ENCODE measurements at places on chromosomes 7 and 10. TPM values are rescaled to one million over a fixed set of nuclear protein-coding genes. Genes with fewer than 3 reads are reported as not detected.
A peak's percentile ranks its signal among the peaks of the same experiment; 100 is the strongest.

GRCh38 chr10:63423494-63423893 is 42.3 kb downstream of the JMJD1C start:
- H3K27me3 ChIP-seq = no peaks in the 10 kb centered on the region
- DNase-seq = no peak
- H3K4me3 ChIP-seq = no peak overlapping the region
- H3K27ac ChIP-seq = no peak overlapping the region

DNA sequence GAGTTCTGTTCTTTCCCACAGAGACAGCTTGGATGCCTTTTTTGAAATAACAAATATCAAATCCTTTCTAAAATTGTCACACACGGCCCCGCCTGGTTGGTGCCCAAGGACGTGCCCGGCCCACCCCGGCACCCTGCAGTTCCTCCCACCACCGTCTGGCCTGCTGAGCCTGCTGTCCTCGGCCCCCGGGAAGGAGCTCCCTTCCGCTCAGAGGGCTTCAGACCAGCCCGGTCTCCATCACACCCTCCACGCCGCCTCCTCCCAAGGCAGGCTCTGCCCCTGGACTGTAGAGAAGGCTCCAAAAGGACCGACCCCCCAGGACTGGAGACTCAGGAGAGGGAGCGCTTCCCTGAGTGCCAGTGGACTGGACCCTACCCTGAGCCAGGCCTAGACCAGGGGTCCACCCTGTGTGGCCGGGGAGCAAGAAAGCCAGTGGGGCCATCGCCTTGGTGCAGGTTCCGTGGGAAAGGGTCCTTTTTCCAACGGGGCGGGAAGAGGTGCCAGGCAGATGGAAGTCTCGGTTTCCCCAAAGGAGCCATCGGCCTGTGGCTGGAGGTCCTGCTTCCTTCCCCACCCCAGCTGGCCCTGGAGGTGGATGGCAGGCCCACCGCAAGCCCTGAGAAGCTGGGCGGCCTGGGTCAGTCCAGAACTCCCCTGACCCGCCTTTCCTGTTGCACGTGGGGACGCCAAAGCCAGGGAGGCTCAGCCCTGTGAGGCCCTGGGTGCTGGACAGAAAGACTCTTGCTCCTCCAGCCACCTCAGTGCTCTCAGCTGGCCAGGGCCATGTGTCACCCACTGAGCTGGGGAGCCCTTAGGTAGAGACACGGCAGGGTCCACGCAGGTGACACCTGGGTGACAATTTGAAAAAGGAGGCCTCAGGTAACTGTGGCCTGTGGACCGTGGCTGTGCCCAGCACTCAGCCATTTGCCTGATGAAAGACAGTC is 69.8 kb downstream of the PWWP2B start:
- H3K4me3 ChIP-seq = no peak overlapping the region
- H3K27me3 ChIP-seq = no peaks in the 10 kb centered on the region
- H3K36me3 ChIP-seq = no peaks in the 10 kb centered on the region
- DNase-seq = peak; percentile 9
- no peak overlapping the region for H3K27ac ChIP-seq

- H3K36me3 ChIP-seq = peaks cover 2% of the 10 kb centered on the region
- no peak overlapping the region for H3K4me3 ChIP-seq
- peaks cover 11% of the 10 kb centered on the region for H3K4me1 ChIP-seq
- H3K27ac ChIP-seq = no peak overlapping the region
These were observed 296.4 kb upstream of the MKLN1 start for GRCh38 chr7:131031099-131031868.

The SFR1 gene
- 11.6 TPM for total RNA-seq

DNA sequence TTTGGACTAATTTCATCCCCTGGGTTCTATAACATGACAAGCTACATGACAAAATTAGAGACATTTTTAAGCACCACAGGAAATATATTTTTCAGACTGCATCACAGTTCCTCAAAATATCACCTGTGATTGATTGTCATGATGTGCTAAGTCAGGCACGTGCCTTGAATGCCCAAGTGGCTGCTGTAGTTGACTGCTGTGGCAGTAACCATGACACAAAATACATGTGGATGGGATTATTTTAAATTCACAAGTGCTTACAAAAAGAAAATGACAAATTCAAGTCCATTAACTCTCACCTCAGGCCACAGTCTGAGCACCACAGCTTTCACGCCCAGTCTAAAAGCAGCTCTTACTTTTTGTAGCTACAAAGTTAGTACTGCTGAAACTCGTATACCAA is 45.5 kb downstream of the TNPO3 start:
- no peaks in the 10 kb centered on the region for H3K27me3 ChIP-seq
- H3K4me1 ChIP-seq = no peaks in the 10 kb centered on the region
- no peak overlapping the region for H3K27ac ChIP-seq
- no peak for DNase-seq
- H3K36me3 ChIP-seq = peaks cover 28% of the 10 kb centered on the region

DNA sequence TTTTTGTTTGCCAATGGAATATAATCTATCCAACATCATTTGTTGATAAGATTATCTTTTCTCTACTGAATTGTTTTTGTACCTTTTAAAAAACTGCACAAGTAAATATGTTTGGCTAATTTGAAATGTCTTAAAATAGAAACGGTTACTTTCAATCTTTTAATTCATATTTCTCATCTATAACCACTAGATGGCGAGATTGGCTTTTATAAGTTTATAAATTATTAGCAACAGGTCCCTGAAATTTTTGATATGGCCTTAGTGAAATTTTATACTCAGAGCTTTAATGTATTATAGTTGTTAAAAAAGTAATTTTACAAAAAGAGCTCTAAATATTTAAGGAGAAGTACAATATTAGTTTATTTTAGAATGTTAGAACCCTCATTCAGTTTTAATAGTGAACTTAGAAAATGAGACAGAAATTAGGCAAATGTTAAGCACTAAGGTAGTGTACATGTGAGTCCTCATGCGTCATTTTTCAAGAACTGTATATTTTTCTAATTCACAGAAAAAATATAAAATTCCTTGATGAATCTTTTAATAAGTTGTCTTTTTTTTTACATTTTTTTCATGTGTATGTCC is 592.5 kb downstream of the ARL4A start:
- H3K27me3 ChIP-seq = no peaks in the 10 kb centered on the region
- no peak overlapping the region for H3K27ac ChIP-seq
- H3K36me3 ChIP-seq = peaks cover 4% of the 10 kb centered on the region
- no peak overlapping the region for H3K4me3 ChIP-seq
- H3K4me1 ChIP-seq = no peaks in the 10 kb centered on the region

DNA sequence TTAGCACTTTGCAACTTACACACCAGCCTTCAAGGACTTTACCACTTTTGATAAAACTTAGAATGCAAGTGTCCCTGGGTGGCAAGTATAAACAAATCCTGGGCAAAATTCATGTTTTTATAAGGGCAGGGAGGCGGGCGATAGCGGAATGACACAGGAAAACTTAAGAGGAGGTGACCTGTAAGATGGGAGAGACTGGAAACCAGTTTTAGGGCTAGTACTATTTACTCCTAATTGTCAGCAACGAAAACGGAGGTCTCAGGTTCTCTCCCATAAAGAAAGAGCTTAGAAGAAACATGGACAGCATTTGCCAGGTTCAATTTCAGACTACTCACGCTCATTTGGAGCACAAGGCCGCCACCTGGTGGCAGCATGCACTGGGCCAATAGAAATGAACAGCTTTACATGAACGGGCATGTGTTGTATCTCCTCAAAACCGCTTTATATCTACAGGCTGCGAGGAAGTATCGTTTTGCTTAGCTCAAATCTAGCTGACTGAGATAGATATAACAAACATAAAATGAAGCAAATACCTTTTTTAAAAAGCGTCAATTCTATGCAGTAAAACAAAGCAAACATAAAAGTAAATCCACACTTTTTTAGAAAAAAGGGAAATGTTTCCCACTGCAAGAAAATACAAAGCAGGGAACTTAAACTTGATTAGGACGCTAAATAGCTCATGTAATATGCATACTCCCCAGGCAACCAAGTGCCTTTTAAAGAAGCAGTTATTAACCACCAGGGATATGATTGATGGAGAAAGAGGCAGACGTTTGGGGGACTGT is 37.6 kb upstream of the SVOPL start:
- peaks cover 4% of the 10 kb centered on the region for H3K36me3 ChIP-seq
- peak; percentile 85 for DNase-seq
- H3K27ac ChIP-seq = no peak overlapping the region
- peaks cover 24% of the 10 kb centered on the region for H3K4me1 ChIP-seq
- H3K4me3 ChIP-seq = no peak overlapping the region
- H3K27me3 ChIP-seq = no peaks in the 10 kb centered on the region

- peaks cover 19% of the 10 kb centered on the region for H3K4me1 ChIP-seq
- H3K4me3 ChIP-seq = no peak overlapping the region
- peaks cover 32% of the 10 kb centered on the region for H3K27me3 ChIP-seq
- DNase-seq = no peak
- no peaks in the 10 kb centered on the region for H3K36me3 ChIP-seq
These were observed 81.8 kb upstream of the CTTNBP2 start for GRCh38 chr7:117955046-117955445.

- DNase-seq = peak; percentile 54
- H3K36me3 ChIP-seq = no peaks in the 10 kb centered on the region
- peaks cover 12% of the 10 kb centered on the region for H3K4me1 ChIP-seq
- peak within 1 kb of the TSS; percentile 76 for H3K4me3 ChIP-seq
- H3K27me3 ChIP-seq = peaks cover 5% of the 10 kb centered on the region
These were observed at the start of gene ZNF853 for GRCh38 chr7:6614953-6615722. ZNF853 (plus strand) TSS chr7:6615610; CDS start chr7:6616175, 565 bp downstream.

The ZNF32 gene
- 23.9 TPM for total RNA-seq

The AKR1B1 gene
- 135 TPM for total RNA-seq

The TCAF2 gene
- 0.21 TPM for total RNA-seq

DNA sequence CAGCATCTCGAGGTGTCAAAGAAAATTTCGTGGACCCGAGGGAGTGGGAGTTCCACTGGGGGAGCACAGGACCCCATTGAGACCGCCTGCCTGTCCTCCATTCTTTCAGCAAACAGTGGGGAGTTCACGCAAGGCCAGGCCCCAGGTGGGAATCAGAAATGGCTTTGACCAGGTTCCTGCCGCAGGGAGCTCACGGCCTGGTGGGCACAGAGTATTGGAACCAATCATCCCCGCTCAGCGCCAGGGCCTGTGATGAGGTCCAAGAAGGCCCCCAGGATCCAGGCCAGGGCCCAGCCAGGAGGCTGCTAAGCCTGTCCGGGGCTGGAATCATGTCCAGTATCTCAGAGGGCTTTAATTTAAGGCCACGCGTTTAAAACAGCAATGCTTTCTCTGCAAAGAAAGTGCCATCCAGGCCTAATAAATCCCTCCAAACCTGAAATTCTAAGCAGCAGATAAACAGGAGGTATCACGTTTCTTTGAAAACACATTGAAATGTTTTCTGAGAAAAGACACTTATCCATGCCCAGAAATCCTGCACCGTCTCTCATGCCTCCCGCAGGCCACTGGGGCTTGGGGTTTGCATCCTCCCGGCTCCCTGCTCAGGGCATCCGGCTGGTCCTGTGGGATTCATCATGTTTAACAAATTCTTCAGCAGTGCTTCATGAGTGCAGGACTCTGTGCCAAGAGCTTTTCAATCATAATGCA is 125.7 kb downstream of the OAT start:
- no peaks in the 10 kb centered on the region for H3K27me3 ChIP-seq
- H3K27ac ChIP-seq = no peak overlapping the region
- no peaks in the 10 kb centered on the region for H3K36me3 ChIP-seq
- H3K4me1 ChIP-seq = no peaks in the 10 kb centered on the region
- DNase-seq = no peak

DNA sequence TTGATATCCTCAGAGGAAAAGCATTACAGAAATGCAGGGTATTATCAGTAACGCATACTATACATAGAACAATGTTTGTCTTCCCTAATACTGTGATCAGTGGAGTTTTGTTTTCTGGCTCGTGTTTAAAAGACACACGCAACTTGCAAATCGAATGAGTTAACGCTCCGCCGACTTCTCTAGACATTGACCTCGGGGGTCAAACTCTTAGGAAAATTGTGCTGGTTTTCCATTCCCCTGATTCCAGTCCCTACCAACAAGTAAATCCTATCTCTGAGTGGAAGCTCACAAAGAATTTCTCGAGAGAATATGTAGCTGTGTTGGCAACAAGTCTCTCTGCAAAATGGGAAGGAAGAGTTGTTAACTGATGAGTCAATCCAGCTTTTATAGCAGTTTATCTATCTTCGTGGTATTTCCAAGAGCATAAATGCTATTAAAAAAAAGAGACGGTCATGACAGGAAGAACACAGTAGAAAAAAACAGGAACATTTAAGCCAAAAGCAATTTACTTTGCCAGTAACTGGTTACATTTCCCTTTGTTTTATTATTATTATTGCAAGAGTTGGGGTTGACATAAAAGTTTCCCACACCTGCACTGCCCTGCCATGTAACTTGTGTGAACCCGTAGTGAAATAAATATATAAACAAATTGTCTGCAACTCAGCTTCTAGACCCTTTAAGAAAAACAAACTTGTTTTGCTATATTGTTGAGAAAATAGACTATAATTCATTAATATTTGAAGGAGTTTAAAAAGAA is 144.4 kb downstream of the ARID5B start:
- no peaks in the 10 kb centered on the region for H3K36me3 ChIP-seq
- no peaks in the 10 kb centered on the region for H3K27me3 ChIP-seq
- no peak for DNase-seq
- no peak overlapping the region for H3K4me3 ChIP-seq
- peaks cover 73% of the 10 kb centered on the region for H3K4me1 ChIP-seq

- H3K4me3 ChIP-seq = no peak overlapping the region
- no peaks in the 10 kb centered on the region for H3K27me3 ChIP-seq
- H3K27ac ChIP-seq = no peak overlapping the region
- no peak for DNase-seq
- H3K4me1 ChIP-seq = peaks cover 6% of the 10 kb centered on the region
- no peaks in the 10 kb centered on the region for H3K36me3 ChIP-seq
These were observed 440.7 kb upstream of the CELF2 start for GRCh38 chr10:10576937-10577336.

The CCM2 gene
- total RNA-seq = 30.7 TPM

GRCh38 chr7:55409482-55410225 is 44.5 kb downstream of the LANCL2 start:
- no peaks in the 10 kb centered on the region for H3K4me1 ChIP-seq
- DNase-seq = no peak
- H3K4me3 ChIP-seq = no peak overlapping the region
- H3K27ac ChIP-seq = no peak overlapping the region
- H3K27me3 ChIP-seq = no peaks in the 10 kb centered on the region
- peaks cover 4% of the 10 kb centered on the region for H3K36me3 ChIP-seq

The PDGFA gene
- 114 TPM for total RNA-seq

DNA sequence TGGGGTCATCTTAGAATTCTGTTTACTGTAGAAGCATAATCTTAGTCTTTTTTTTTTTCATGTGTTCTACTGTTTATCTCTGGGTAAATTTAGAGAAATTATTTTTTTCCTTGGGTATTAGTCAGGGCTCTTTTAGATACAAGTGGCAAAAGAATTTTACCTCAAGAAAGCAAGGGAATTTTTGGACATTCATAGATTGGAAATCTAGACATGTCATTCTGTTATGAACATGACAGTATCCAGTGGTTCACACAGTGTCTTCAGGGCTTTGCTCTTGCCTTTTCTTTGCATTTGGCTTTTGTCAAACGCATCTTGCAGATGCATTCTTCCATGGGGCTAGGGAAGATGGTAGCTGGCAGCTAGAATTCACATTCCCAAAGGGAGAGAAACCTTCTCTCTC is 13.7 kb upstream of the TAS2R41 start:
- H3K36me3 ChIP-seq = peaks cover 19% of the 10 kb centered on the region
- no peak overlapping the region for H3K27ac ChIP-seq
- no peak for DNase-seq
- H3K4me3 ChIP-seq = no peak overlapping the region
